ENCODE measurements at places on chromosomes 12 and 14.

- no peak for DNase-seq
These were observed 8.5 kb upstream of the IL26 start for GRCh38 chr12:68234140-68234539.

GRCh38 chr14:50350975-50351374, 38.9 kb downstream of the DMAC2L start:
- DNase-seq, result no peak

- DNase-seq, result no peak
These were observed 138.5 kb downstream of the RBM19 start for GRCh38 chr12:113827539-113828114.

- DNase-seq, result no peak
These were observed 56.3 kb downstream of the DHRS2 start for GRCh38 chr14:23692416-23692815.

DNA sequence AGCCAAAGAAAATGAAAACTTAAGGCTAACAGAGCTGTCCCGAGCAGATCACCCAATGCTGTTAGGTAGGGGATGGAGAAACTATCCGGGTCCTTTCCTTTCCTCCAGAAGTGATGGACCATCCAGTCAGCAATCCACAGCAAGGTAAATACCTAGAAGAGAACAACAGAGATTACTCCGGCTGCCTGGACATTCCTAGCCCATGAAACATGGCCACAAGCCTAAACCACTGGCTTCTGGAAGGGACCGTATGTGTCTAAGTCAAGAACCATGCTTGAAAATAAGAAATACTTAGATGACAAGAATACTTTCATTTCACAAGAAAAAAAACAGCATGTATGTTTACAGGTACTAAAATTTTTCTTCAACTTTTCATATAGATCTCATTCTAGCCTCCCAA, 152.9 kb downstream of the SLC41A2 start:
- no peak for DNase-seq

DNA sequence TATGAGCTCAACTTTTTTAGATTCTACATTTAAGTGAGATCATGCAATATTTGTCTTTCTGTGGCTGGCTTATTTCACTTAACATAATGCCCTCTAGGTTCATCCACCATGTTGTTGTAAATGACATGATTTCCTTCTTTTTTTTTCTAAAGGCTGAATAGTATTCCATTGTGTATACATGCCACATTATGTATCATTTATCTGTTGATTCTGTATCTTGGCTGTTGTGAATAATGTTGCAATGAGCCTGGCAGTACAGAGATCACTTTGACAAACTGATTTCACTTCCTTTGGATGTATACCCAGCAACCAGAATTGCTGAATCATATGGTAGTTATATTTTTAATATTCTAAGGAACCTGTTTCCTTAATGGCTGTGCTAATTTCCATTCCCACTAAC, 19.1 kb downstream of the FBXW8 start:
- DNase-seq, result no peak

GRCh38 chr12:49098035-49098451, 3.4 kb upstream of the DHH start:
- DNase-seq, result peak; percentile 58

DNA sequence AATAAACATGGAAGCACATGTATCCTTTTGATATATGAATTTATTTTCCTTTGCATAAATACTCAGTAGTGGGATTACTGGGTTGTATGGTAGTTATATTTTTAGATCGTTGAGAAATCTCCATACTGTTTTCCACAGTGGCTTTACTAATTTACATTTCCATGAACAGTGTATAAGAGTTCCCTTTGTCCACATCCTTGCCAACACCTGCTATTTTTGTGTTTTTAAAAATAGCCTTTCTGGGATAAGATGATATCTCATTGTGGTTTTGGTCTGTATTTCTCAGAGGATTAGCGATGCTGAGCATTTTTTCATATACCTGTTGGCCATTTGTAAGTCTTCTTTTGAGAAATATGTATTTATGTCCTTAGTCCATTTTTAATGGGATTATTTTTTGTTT, 329.2 kb upstream of the KITLG start:
- no peak for DNase-seq

GRCh38 chr12:123850246-123851134, 88.4 kb downstream of the DNAH10 start:
- DNase-seq, result no peak

DNA sequence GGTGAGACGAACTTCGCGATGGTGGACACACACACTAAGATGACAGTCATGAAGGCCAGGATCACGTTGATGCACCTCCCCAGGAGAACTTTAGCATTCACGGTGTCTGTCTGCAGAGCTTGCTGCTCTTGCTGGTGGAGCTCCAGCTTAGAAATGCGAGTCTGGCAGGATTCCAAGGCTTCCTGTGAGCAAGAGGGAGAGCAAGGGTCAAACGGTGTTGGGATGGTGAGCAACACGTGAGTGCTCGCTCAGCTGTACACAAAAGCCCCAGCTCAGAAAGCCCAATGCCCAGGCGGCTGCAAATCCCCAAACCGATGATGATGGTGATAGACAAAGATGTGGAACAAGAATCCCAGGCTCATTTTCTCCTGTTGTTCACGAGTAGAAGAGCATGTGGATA, 78.8 kb downstream of the TMCC3 start:
- DNase-seq, result no peak

All from stimulated activated CD4-positive, alpha-beta T cell treated with anti-CD3 and anti-CD28 coated beads, Interleukin-1b, Interleukin-23, amount 100 ng/mL, for 4 hours (primary cell).